Stimulated activated CD8-positive, alpha-beta memory T cell treated with anti-CD3 and anti-CD28 coated beads, Interleukin-7, amount 100 ng/mL, for 1 hour (primary cell): ENCODE measurements at places on chromosomes 12 and 14.

DNA sequence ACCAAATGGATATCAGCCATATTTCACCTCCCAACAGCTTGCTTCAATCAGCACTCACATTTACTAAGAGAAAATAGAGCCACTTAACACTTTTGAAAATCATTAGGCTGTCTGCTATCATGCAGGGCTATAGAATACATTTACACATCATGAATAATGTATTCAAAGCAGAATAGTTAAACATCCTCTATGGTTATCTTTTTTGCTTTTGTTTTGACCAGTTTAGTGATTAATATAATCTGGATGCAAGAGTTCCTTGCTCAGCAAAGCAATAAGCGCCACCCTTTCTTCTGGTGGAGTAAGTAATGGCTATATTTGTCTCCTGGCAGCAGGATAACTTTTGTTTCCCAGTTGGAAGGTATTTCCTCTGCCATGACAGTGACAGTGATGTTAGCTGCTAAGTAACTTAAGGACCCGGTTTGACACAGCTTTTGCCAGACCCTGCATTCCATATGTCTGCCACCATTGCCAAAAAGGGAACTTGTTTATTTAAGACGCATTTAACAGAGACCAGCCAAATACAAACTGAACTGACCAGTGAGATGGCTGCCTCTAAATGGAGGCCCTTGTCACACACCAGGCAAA, 70.3 kb upstream of the NR2C1 start:
- no peak for DNase-seq

- no peak for DNase-seq
Measured at GRCh38 chr12:105257321-105257728, 21.4 kb upstream of the APPL2 start.

GRCh38 chr12:51448618-51449256, 24.1 kb downstream of the SLC4A8 start:
- no peak for DNase-seq

DNA sequence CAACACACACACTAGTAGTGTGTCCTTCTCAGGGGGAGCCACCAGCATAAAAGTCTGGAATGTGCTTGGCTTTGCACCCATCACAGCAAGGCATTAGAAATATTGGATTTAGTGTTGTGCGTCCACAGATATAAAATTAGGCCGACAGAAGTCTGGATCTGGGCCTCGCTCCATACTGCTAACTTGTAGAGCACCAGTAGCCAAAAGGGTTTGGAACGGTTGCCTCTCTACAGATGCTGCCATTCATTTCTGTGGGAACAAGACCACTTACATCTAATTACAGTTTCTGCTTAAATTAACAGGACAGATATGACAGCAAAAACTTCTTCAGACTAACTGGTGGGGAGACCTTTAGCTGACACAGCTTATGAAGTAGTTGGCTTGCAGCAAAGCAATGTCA, 94.2 kb downstream of the EXOC5 start:
- DNase-seq: no peak

DNA sequence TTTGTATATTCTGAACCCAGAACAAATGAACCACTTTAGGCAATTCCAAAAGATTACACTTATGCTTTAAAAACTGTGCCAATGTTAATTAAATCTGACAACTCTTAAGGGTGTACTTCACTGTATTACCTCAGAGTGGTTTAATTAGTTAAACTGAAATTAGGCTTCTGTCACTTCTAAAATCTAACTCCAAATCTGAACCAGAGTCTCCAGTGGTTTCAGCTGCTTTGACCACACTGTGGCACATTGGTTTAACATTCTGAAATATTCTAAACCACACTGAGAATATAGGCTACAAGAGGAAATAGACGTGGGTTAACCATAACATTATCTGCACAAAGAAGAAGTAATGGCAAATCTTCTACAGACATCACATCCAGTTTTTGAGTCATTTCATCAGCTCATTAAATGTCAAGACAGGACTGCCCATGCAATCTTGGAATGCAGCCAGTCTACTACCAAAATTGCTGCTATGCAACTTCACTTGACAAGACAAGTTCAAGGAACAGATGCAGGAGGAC, 94.8 kb downstream of the LRP6 start:
- no peak for DNase-seq
